ENCODE measurements at places on chromosomes 7 and 10.
A peak's percentile ranks its signal among the peaks of the same experiment; 100 is the strongest.

DNA sequence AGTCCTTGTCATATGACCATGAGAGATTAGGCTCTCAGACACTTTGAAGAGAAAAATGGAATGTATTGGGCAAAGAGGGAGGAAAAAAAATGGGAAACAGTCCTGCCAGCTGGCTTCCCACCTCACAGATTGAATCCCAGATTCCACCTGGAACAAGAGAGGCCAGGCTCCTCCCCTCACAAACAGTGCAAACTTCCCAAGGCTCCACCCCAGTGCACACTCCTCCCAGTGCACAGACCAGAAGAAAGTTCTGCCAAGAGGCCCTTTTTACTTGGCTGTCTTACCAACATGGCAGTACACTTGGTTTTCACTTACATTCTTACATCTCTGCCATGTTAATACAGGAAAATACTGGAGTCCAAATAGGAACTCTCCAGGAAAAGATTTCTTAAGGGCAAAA, 202.3 kb downstream of the AHR start:
- H3K27me3 ChIP-seq: no peaks in the 10 kb centered on the region
- H3K36me3 ChIP-seq: no peaks in the 10 kb centered on the region
- no peak overlapping the region for H3K4me3 ChIP-seq
- H3K27ac ChIP-seq: no peak overlapping the region
- no peak for DNase-seq
- no peaks in the 10 kb centered on the region for H3K4me1 ChIP-seq

DNA sequence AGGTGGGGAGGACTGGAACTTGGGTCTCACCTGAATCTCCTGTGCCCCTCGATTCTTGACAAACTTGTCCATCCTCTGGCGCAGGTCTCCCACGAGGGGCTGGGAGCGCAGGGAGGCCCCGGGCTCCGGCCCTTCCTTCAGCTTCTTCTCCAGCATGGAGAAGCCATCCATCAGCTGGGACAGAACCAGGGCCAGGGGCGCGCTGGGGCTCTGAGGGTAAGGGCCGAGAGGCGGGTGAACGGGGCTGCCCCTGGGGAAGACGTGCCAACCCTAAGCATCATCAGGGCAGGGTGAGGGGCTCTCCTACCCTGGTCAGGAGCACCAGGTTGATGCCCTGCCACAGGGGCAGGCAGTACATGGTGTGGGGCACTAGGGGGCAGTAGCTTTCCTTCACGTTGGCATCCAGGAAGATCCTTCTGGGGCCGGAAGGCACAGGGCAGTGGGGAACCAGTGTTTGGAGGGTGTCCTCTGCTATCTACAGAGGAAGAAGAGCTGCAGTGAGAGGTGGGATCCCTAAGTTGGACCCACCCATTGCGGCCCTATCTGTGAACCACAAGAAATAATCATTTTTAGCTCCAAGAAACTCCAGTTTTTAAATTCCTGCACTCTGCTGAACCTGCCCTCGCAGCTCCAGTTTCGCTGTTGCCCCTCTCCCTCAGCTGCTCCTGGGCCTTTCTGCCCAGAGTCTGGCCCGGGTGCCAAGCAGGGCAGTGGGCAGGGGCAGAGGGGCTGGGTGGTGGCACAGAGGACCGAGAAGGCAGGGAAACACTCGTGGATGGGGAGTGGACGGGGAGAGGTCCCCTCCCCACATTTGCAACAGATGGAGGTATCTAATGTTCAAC, 10.8 kb upstream of the PYROXD2 start:
- H3K27me3 ChIP-seq: no peaks in the 10 kb centered on the region
- no peak overlapping the region for H3K27ac ChIP-seq
- no peaks in the 10 kb centered on the region for H3K4me1 ChIP-seq
- H3K36me3 ChIP-seq: no peaks in the 10 kb centered on the region
- H3K4me3 ChIP-seq: no peak overlapping the region
- DNase-seq: no peak

- no peaks in the 10 kb centered on the region for H3K27me3 ChIP-seq
- no peaks in the 10 kb centered on the region for H3K4me1 ChIP-seq
Observed at GRCh38 chr7:79823246-79823951, 311.2 kb upstream of the GNAI1 start.

- H3K27me3 ChIP-seq: no peaks in the 10 kb centered on the region
- no peak overlapping the region for H3K27ac ChIP-seq
- H3K4me1 ChIP-seq: no peaks in the 10 kb centered on the region
- H3K36me3 ChIP-seq: peaks cover 9% of the 10 kb centered on the region
- no peak overlapping the region for H3K4me3 ChIP-seq
Observed at GRCh38 chr7:127961786-127962453, 69.3 kb downstream of the LRRC4 start.

- no peak overlapping the region for H3K27ac ChIP-seq
- no peaks in the 10 kb centered on the region for H3K36me3 ChIP-seq
- H3K4me1 ChIP-seq: peaks cover 5% of the 10 kb centered on the region
- DNase-seq: no peak
- no peak overlapping the region for H3K4me3 ChIP-seq
- H3K27me3 ChIP-seq: no peaks in the 10 kb centered on the region
Observed at GRCh38 chr7:621572-622285, 102.1 kb upstream of the PDGFA start.

DNA sequence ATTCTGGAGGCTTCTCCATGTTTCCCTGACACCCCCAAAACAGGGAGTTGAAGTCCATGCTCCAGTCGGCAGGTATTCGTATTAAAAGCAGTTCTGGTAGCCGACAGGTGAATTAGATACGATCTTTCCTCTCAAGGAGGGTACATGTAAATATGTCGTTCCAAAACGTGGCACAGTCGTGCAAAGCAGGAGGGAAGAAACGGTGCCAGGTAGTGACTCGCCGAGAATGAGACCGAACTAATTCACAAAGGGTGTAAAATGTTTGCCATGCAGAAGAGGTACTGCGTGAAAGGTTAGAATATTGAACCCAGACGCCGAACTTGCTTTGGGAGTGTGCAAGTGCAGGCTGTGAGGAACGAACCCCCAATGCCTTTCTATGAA, 483 bp downstream of the EDRF1 start:
- H3K27ac ChIP-seq: peak overlapping the region; percentile 47
- no peaks in the 10 kb centered on the region for H3K27me3 ChIP-seq
- peaks cover 42% of the 10 kb centered on the region for H3K36me3 ChIP-seq

DNA sequence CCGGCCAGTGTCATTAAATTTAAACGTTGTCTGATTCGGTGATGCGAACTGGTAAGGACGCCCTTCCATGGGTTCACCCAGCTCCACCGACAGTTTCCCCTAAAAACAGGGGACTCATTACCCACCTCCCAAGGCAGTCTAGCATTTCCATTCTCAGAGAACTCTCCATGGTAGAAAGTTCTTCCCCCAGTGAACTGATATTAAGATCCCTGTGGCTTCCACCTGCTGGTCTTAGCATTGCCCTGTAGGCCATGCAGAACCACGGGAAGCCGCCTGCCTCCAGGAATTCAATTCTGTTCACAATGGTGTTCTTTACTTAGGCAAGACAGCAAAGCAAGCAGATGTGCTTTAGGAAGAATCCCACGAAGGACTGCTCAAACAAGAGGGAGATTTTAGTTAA, 128.9 kb upstream of the NANOS1 start:
- no peak overlapping the region for H3K4me3 ChIP-seq
- H3K4me1 ChIP-seq: no peaks in the 10 kb centered on the region
- no peaks in the 10 kb centered on the region for H3K27me3 ChIP-seq

- H3K4me3 ChIP-seq: no peak overlapping the region
- no peaks in the 10 kb centered on the region for H3K4me1 ChIP-seq
- H3K27me3 ChIP-seq: no peaks in the 10 kb centered on the region
- H3K27ac ChIP-seq: no peak overlapping the region
- no peak for DNase-seq
Observed at GRCh38 chr7:34850681-34851080, 186.6 kb downstream of the DPY19L1 start.

DNA sequence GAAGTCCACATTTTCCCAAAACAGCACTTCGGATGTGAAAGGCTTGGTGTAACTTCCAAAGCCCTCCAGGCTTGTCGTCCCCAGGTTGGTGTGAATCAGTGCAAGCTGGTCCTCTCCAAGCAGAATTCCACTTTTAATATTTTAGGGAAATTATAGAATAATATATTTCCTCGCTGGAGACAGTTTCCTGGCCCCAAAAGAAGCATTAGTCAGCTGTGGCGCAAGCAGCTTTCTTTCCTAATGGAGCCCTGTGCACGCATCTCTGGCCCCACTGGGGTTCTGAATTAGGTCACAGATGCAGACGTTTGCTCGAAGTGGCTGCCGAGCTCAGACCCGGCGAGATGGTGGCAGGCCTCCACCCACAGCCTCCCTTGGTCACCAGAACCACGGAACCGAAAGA, 33.3 kb upstream of the MNX1 start:
- no peak overlapping the region for H3K27ac ChIP-seq
- H3K4me3 ChIP-seq: no peak overlapping the region
- DNase-seq: no peak

- H3K4me3 ChIP-seq: no peak overlapping the region
- H3K4me1 ChIP-seq: no peaks in the 10 kb centered on the region
- no peaks in the 10 kb centered on the region for H3K36me3 ChIP-seq
- no peak overlapping the region for H3K27ac ChIP-seq
- H3K27me3 ChIP-seq: no peaks in the 10 kb centered on the region
Observed at GRCh38 chr7:129494041-129494440, 8.3 kb upstream of the SMKR1 start.

DNA sequence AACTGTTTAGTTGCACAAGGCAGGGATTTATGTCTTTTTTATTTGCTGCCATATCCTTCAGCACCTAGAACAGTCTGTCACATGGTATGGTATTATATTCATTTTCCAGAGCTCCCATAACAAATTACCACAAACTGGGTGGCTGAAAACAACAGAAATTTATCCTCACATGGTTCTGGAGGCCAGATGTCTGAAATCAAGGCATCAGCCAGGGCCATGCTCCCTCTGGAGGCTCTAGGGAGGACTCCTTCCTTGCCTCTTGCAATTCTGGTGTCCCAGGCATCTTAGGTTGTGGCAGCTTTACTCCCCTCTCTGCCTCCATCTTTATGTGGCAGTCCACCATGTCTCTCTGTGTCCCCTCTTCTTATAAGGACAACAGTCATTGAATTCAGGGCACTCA, 43.1 kb downstream of the MET start:
- peaks cover 26% of the 10 kb centered on the region for H3K36me3 ChIP-seq
- no peak for DNase-seq
- no peak overlapping the region for H3K4me3 ChIP-seq
- no peaks in the 10 kb centered on the region for H3K27me3 ChIP-seq

- peak; percentile 94 for DNase-seq
- H3K4me1 ChIP-seq: peaks cover 59% of the 10 kb centered on the region
- H3K27ac ChIP-seq: peak within 1 kb of the TSS; percentile 98
- H3K27me3 ChIP-seq: no peaks in the 10 kb centered on the region
- H3K4me3 ChIP-seq: peak within 1 kb of the TSS; percentile 9
- peaks cover 30% of the 10 kb centered on the region for H3K36me3 ChIP-seq
Observed at GRCh38 chr7:832167-832967, at the start of gene SUN1. SUN1 (plus strand) TSS chr7:832476; CDS start chr7:832525, 49 bp downstream.
